ENCODE measurements at places on chromosomes 2 and 18.

DNA sequence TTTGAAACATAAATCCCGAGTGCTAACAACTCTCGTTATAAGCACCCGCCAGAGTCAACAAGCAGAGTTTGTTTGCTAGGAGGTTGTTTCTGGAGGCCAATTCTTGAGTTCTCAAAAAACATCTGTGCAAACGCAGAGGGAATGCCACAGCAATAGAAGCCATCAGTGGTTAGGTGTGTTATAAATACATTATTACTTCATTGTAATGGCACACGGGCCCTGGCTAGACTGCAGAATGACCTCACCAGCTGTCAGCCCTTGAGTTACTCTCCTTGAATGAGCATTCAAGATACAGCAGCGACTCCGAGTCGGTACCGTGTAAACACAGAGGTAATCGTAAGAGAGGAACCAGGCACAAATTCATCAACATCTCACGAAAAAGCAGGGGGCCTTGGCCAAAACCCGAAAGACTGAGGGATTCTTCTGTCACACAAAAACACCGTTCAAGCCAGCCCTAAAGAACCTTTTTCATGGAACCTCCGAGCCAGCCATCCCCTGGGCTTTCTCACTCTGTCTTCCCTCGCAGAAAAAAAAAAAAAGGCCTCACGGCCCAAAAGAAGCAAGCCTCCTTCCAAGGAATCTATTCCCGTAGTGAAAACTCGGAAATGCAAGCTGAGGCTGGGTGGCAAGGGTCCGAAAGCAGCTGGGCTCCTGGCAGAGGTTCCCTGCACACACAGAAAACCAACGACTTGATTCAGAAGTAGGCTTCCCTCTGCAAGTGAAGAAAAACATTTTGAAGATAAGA lies 133.7 kb upstream of the MEIS1 start:
- no peak for DNase-seq

DNA sequence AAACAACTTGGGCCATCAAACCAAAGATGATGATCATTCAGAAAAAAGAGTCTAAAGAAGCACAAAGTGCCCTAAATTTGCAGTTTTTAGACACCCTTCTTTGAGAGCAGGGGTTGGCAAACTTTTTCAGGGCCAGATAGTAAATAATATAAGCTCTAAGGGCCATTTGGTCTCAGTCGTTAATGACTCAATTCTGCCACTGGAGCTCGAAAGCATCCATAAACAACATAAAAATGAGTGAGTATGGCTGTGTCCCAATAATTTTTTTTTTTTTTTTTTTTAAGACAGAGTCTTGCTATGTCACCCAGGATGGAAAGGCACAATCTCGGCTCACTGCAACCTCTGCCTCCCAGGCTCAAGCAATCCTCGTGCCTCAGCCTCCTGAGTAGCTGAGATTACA lies 152.3 kb downstream of the DTNB start:
- no peak for DNase-seq

GRCh38 chr18:45423659-45424058 lies 191.6 kb upstream of the SLC14A2 start:
- no peak for DNase-seq

GRCh38 chr2:29042561-29043075 lies 31.7 kb downstream of the PCARE start:
- DNase-seq = no peak

- DNase-seq = no peak
Measured at GRCh38 chr18:58635891-58636290, 7.0 kb upstream of the ALPK2 start.

GRCh38 chr2:43073401-43073825 lies 153.0 kb downstream of the ZFP36L2 start:
- DNase-seq = no peak

DNA sequence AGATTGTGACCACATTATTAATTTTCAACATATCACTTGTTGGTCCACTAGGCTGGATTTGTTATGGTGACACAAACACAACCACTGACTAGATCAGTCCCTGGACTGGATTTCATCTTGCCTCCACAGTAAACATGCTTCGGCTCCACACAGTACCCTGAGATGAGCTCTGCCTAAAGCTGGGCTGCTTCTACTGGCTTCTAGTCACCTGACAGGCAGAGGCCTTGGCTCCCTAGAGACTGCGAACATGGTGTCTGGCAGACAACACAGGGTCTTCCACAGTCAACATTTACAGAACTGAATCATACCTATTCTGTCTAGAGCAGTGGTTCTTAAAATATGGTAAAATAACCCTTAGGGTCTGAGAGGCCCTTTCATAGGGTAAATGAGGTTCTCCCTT lies 69.2 kb downstream of the RIT2 start:
- no peak for DNase-seq

DNA sequence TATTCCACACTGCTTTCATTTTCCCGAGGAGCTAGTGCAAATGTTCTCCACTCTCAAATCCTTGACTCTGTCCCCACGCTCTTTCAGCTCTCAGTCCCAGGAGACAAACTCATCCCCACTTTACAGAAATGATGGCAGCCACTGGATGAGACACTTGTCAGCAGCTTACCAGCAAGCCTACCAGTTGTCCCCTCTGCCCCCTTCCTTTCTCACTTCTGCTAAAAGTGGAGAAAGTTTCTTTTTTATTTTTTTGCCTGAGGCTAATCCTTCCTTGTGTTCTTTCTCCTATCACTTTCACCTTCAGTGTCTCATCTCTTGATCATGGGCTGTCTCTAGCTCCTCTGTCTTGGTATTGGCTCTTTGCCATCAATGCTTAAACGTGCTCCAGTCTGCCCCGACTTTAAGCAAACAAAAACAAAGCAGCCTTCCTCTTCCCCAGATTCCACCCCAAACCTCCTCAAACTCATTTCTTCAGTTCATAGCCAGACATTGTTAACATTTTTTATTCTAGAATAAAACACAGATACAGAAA lies 64.5 kb downstream of the TTC32 start:
- no peak for DNase-seq

GRCh38 chr2:54387059-54387991 lies 68.8 kb upstream of the SPTBN1 start:
- DNase-seq = no peak

- no peak for DNase-seq
Measured at GRCh38 chr2:85792783-85793441, 39.1 kb downstream of the ATOH8 start.

DNA sequence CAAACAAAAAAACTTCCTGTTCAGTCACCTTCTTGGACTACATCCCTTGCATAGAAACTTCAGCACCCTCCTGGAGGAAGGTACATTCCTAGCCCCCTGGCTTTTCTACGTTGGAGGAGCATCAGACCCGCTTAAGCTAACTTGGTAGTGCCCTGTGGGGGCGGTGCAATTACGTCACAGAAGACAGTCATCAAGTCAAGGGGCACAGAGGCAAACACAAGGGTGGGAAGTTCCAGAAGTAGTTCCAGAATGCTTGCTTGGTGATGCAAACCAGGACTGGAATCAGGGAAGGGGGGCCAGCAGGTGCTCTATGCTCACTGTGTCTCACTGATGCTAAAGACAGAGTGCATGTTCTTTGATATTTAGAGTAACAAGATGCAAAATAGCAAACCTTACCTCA lies 15.2 kb upstream of the AGFG1 start:
- no peak for DNase-seq

- no peak for DNase-seq
Measured at GRCh38 chr18:22977847-22978701, 44.9 kb downstream of the RBBP8 start.

DNA sequence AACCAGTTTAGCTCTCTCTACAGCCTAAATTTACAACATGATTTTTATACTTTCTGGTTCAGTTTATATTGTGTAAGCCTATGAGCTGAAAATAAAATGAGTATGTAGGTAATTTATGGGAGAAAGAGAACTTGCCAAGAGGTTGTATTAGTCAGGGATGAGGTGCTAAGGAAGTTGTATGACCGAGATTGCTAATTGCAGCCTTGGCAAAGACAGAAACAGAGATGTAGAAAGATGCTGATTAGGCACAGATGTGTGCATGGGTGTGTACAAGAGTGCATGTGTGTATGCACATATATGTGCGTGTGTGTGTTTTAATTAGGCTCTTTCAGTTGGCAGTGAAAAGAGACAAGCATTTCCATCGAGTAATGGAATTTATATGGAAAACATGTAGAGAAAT lies 213.9 kb downstream of the FBXO15 start:
- no peak for DNase-seq

GRCh38 chr2:54228945-54229344 lies 27.1 kb downstream of the TSPYL6 start:
- no peak for DNase-seq

DNA sequence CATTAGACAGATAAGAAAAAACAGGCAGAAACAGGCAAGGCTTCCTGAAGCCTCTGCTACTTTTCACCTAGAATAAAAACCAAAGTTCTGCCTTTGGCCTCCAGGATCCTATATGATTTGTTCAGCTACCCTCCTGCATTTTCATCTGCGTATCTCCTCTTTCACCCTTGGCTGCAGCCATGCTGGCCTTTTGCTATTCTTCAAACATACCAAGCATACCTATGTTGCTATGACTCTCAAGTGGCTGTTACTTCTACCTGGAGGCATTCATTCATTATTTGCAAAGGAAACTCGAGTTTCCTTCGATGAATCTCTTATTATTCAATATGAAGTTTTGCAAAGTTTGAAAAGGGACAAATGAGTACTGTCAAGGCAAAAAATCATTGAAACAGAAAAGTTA lies 106.4 kb upstream of the HNMT start:
- no peak for DNase-seq

GRCh38 chr2:112004253-112004645 lies 50.8 kb upstream of the TMEM87B start:
- DNase-seq = no peak
